ENCODE measurements at places on chromosomes 3 and 15. TPM values are rescaled to one million over a fixed set of nuclear protein-coding genes. Genes with fewer than 3 reads are reported as not detected.

The SKOR1 gene
- polyA plus RNA-seq, result 1.3 TPM

DNA sequence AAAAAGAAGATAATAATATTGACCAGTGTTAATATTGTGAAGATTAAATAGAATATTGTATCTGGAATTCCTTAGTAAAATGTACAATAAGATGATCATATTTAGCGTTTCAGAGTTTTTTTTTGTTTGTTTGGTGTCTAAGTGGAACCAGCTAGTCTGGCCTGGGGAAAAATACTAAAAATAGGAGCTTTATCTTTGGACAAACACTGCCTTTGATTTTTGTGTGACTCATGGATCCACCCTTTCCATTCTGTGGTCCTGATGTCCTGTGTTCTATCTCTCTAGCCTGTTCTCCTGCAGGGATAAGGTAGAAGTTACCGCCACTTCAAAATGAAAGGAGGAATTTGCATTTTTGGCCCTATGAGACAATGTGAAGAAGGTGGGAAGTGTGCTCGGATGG lies 79.7 kb upstream of the CRBN start:
- H3K4me3 ChIP-seq, result no peak overlapping the region
- H3K36me3 ChIP-seq, result no peaks in the 10 kb centered on the region
- H3K4me1 ChIP-seq, result no peaks in the 10 kb centered on the region

- H3K4me3 ChIP-seq, result no peak overlapping the region
- no peaks in the 10 kb centered on the region for H3K4me1 ChIP-seq
- no peaks in the 10 kb centered on the region for H3K27me3 ChIP-seq
These were observed 67.2 kb upstream of the TSPAN3 start for GRCh38 chr15:77138167-77138522.

The AHSG gene
- polyA plus RNA-seq, result 1.5 TPM

- DNase-seq, result no peak
- no peak overlapping the region for H3K27ac ChIP-seq
- H3K4me1 ChIP-seq, result no peaks in the 10 kb centered on the region
- no peaks in the 10 kb centered on the region for H3K36me3 ChIP-seq
- H3K27me3 ChIP-seq, result no peaks in the 10 kb centered on the region
These were observed 17.6 kb downstream of the GPR87 start for GRCh38 chr3:151299006-151299405.

The ASB14 gene
- polyA plus RNA-seq, result not detected

DNA sequence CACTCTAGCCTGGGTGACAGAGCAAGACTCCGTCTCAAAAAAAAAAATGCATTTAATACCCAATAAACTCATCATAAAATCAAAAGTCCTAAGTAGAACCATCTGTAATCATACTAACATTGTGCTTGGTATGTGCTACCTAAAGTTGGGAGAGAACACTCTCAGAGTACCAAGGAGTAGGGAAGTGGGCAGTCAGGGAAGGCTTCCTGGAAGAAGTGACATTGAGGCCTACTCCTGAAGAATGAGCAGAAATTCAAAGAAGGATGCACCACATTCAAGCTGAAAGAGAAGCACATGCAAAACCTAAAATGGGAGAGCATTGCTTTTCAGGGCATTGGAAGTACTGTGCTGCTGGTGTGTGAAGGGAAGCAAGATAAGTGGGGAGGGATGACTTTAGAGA lies 54.1 kb downstream of the TLE3 start:
- no peaks in the 10 kb centered on the region for H3K27me3 ChIP-seq
- H3K4me3 ChIP-seq, result no peak overlapping the region
- no peaks in the 10 kb centered on the region for H3K36me3 ChIP-seq
